Umbilical cord (tissue), 2 donors: ENCODE measurements at places on chromosomes 7 and 10. TPM values are rescaled to one million over a fixed set of nuclear protein-coding genes. Genes with fewer than 3 reads are reported as not detected.
A peak's percentile ranks its signal among the peaks of the same experiment; 100 is the strongest.

DNA sequence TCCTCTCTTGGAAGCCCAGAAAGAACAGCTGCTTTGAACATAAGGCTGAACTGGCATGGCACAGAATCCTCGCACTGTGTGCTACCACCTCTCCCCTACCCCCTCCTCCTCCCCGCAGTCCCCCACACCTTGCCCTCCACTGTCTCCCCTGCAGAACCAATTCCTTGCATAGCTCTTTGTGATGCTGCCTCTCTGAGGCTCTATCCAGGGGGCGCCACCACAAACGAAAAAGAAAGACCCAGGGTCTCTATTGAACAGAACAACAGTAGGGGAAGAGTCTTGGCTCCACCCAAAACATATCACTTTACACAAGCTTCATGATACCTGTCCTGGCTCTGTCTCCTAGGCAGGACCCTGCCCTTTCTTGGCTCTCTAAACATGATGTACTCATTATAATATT is 26.2 kb upstream of the EBLN1 start:
- DNase-seq, result no peak

- peak; percentile 97 for DNase-seq
Measured at GRCh38 chr7:16739863-16740622, 13.5 kb upstream of the TSPAN13 start.

DNA sequence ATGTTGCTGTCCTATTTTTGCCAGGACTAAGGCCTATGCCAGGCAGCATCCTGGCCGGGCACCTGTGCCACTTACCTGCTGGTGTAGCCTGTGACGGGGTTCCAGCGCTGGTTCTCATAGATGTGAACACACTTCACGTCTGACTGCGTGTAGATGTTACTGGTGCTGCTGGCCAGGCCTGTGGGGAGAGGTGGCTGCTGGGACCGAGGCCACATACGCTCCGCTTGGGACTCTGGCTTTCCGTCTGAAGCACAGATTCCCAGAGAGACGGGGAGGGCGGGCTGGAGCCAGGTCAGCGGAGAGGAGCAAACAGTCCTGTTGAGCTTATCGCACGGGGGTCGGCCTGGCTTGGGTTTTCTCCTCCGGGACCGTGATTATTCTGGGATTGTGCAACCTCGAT is 16.7 kb downstream of the BHLHA15 start:
- DNase-seq, result no peak

Gene HMX3
- 2.6 TPM for total RNA-seq

Gene P4HA1
- 288 TPM for total RNA-seq

Gene FAM13C
- 9.4 TPM for total RNA-seq
